ENCODE measurements at places on chromosomes 11 and 22.

DNA sequence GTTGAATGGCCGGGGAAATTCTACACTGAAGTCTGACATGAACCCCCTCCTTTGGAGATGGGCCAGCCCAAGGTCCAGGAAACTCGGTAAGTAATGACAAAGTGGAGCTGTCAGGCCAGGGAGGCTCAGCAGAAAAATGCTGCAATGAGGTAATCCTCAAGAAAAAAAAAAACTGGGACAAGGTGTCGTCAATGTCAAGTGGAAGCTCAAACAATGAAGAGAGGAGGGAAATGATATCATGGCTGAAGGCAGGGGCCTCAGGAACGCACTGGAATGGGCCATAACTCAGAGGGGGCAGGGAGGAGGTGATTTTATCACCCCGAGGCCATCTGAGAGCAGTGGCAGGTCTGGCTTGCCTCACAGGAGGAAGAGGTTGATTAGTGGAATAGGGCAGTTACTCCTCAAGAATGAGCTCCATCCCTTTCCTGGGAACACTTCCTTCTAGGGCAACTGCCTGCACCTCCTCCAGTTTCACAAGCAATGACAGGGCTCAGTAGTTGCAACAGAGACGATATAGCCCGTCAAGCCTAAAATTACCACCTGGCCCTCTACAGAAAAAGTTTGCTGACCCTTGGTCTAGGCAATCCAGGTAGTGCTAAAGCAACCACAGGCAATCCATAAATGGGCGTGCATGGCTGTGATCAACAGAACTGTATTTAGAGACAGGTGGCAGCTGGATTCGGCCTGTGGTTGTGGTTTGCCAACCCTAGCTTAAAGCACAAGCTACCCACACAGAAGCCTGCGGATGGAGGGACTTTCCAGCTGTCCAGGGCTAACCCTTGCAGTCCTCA, 65.2 kb downstream of the FBXO7 start:
- peak; percentile 76 for DNase-seq

DNA sequence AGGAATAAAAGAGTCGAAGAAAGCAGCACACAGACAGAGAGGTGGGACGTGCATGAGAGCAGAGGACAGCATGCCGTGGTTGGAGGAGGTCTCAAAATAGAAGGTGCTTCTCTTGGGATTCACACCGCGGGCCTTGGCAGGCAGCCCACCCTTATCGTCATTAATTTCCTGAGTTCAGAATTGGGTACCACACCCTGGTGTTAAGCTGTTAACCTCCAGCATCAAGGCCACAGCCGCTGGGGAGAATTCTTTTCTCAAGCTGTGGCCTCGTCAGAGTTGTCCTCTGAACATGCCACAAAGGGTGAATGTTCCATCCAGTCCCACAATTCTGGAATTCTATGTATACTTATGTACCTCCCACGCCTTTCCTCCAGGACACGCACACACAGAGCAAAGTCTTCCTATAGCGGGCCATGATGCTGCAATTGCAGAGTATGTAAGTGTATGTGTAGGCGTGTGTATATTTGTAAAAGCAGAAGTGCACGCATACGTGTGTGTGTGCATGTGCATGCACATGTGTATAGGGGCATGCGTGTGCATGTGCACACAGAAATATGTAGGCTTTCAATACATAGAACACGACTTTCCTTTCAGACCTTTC, 39.0 kb downstream of the ADAMTS8 start:
- no peak for DNase-seq

DNA sequence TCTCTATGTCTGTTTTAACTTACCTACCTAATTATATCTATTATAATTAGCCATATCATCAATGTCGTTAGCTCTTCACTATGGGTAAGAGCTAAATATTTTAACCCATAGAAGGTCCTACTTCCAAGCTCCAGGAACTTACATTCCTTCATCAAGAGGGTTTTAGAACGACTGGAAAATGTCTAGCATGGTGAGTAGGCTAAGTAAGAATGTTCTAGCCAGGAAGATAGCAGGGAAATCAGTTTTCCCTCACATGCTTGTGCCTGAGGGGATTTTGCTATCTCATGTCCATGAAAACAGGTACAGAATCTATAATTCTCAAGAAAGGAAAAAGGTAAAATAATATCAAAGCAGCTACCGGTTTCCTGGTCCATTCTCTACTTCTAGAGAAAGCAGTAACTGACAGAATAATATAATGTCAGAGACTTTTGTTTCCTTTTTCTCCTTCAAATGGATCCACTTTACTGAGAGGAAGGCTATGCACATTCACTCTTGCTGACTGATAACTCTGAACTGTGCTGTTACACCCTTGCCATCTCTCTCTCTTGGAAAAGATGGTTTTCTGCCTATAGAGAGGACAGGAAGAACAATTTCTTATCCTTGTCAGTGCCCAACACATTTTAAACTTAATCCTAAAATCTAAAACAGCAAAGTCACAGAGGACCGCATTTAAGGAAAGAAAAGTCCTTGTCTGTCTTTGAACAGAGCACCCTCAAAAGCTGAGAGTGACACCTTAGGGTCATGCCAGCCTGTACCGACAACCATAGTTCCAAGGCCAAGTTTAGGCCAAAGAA, 67.0 kb downstream of the MAML2 start:
- DNase-seq: no peak

DNA sequence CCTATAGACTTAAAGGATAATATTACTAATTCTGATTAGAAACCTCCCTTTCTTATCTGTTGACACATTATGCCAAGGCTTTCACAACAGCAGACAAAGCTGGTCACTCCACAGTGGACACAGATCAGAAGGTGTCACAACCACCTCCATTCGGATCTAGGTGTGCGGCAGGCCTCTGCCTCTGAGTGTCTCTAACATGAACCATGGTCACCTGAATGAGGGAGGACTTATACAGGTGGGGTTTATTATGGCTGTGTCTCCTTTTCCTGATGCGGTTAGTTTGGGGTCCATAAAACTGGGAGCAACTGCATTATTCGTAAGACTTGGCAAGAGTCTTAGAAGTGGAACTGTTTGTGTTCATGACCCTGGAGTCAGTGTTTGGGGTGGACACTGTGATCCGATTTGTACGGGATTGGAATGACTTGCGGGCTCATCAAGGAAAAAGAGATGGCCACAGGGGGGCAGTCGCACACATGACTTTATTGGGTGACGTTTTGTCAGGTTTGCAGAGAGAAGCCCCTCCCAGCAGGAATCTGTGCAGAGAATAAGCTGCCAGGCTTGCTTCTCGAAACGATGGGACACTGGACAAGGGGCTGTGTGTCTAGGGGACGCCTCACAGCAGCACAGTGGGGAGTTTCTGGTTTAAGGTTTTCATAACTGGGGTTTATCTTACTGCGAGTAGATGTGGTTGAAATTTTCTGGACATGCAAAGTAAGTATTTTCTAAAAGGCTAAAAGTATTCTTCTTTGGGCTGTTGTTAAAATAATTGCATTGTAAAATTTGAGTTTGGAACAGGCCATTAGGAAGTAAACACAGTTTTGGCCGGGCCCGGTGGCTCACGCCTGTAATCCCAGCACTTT, 90.6 kb downstream of the GAB4 start:
- peak; percentile 54 for DNase-seq

GRCh38 chr11:112847568-112847967, 113.7 kb upstream of the NCAM1 start:
- DNase-seq: no peak

GRCh38 chr11:75578977-75579376, 16.9 kb downstream of the SERPINH1 start:
- DNase-seq: no peak

DNA sequence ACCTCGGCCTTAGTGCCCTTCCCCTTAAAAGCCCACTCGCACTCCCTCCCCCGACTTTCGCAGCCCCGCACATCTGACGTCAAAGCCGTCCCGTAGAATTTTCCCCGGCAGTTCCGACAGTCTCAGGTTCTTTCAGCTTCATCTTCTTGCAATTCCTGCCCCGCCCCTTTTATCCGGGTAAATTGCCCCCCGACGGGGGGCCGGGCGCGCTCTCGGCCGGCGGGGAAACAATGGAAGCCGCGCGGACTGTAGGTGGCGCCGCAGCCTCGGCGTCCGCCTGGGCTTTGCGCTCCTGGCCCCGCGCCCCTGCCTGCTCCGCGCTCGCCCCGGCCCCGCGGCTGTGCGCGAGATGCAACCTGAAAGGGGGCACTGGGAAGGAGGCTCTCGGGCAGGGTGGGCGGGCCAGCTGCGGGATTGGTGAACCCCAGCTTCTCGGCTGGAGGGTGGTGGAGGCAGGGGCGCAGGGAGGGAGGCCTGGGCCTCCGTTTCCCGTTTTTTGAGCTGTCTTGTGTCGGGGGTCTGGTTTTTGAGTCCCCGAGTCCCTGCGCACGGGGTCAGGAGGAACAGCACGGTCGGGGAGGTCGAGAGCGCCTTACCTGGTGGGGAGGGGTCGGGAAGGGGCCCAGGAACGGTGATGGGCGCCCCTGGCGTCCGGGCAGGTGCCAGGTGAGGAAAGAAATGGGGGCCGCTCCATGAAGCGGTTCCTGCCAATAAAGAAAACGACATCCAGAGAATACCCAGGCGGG, 859 bp upstream of the FGF19 start:
- no peak for DNase-seq

- no peak for DNase-seq
Measured at GRCh38 chr11:21390430-21390829, 721.0 kb downstream of the NELL1 start.

DNA sequence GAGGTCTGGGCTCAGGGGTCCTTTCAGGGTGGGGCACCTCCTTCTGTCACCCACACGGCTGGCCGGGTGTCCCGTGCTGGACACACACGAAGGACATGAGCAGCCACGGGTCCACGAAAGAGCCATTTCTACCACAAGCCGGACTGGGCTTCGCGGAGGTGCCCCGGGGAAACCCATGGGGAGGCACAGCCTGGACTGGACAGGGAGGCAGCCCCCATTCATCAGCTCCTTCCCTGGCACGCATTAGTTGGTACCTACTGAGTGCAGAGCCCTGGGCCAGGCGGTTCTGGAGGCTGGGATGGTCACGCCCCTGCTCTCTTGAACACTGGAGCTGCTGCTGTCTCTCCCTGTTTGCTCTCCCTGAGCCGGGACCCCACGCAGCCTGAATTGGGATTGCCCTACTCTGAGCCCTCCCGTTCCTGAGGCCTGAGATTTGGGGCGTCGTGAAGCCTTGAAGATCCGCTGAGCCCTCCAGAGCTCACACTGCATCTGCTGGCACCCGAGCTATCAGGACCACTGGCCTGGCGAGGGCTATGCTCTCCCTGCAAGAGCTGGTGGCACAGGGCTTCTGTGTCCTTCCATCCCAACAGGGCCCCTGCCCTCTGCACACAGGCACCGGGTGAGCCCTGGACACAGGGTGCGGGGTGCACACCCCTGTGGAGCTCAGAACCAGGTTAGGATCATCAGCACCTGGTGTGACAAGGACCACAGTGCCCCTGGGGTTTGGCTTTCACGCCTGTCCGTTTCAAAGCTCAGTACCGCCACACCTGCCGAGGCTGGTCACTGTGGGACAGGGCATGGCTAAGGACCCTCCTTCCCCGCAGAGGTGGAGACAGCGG, 84.6 kb downstream of the MYEOV start:
- no peak for DNase-seq

All from DMS153 (cell line).